ENCODE measurements at places on chromosomes 2 and 18. TPM values are rescaled to one million over a fixed set of nuclear protein-coding genes. Genes with fewer than 3 reads are reported as not detected.

Gene CIB4
- not detected for total RNA-seq

Gene IL1RN
- total RNA-seq = 0.43 TPM

Gene AP1S3
- total RNA-seq = 2.4 TPM

GRCh38 chr2:215906458-215906857, 106.9 kb downstream of the MREG start:
- no peak for DNase-seq
- H3K4me3 ChIP-seq = no peak overlapping the region
- H3K36me3 ChIP-seq = no peaks in the 10 kb centered on the region
- H3K27me3 ChIP-seq = no peaks in the 10 kb centered on the region

DNA sequence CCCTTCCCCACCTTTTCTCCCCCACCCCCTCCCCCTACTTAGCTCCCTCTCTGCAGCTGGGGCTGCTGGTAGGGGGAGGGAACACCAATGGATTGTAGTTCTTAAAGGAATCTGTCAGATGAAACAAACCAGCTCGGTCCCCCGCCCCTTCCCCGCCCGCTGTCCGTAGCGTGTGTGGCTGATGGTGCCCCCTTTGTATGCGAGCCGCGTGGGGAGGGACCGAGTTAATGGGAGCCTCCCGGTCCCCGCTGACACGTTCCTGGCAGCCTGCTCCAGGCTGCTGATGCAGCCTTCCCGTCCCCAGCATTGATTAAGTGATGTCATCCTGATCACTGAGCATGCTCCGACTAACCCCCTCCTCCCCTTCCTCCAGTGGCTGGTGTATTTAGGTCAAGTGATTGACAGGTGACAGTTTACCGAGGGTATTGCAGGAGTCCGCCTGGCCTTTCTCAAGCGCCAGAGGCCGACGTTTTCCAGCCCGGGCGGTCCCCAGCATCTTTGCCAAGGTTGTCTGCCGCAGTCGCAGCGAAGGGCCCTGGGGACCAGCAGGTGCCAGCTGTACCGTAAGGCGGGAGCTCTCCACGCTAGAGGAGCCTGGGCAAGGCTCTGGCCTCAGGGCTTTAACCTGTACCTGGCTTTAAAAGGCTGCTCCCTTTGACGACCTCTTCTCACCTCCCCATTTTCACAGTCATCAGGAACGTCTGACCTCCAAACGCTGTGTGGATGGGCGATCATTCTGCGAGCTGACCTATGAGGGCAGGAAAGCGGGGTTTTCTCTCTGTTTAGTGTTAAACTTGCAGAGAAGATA, 1.8 kb downstream of the KIF5C start:
- H3K27me3 ChIP-seq = no peaks in the 10 kb centered on the region
- peak; percentile 46 for DNase-seq
- H3K27ac ChIP-seq = no peak overlapping the region
- no peaks in the 10 kb centered on the region for H3K36me3 ChIP-seq
- H3K4me1 ChIP-seq = no peaks in the 10 kb centered on the region
- H3K4me3 ChIP-seq = no peak overlapping the region

Measured in ovary (tissue), 10 donors.